A172 (cell line): ENCODE measurements at places on chromosomes 3 and 15. TPM values are rescaled to one million over a fixed set of nuclear protein-coding genes. Genes with fewer than 3 reads are reported as not detected.

The GRAMD1C gene
- 1.0 and 1.1 TPM in 2 replicates for total RNA-seq

The AADACL2 gene
- total RNA-seq: not detected in 2 replicates

The ADPRH gene
- 0.21 TPM in 1 of 2 replicates, not detected in the other for total RNA-seq

The ADGRG7 gene
- total RNA-seq: not detected in 2 replicates

The MYO1E gene
- total RNA-seq: 13.8 and 25.6 TPM in 2 replicates

The C3orf85 gene
- not detected in 2 replicates for total RNA-seq

The CLDN18 gene
- 0.07 and 0.26 TPM in 2 replicates for total RNA-seq

The ZMYND10 gene
- 0.09 and 0.62 TPM in 2 replicates for total RNA-seq

The LSG1 gene
- total RNA-seq: 55.1 and 72.7 TPM in 2 replicates

The CYP8B1 gene
- total RNA-seq: not detected in 2 replicates

The ZNF80 gene
- not detected in 2 replicates for total RNA-seq

The CCR1 gene
- not detected in 2 replicates for total RNA-seq

The LRRC49 gene
- 14.2 and 16.4 TPM in 2 replicates for total RNA-seq

The RBM5 gene
- 53.7 and 79.1 TPM in 2 replicates for total RNA-seq

The LYZL4 gene
- total RNA-seq: not detected in 2 replicates

The TRPM1 gene
- total RNA-seq: 0.05 TPM in 1 of 2 replicates, not detected in the other

The ROPN1 gene
- total RNA-seq: 0.14 TPM in 1 of 2 replicates, not detected in the other

The ZDHHC23 gene
- 2.4 and 2.7 TPM in 2 replicates for total RNA-seq

The CCDC39 gene
- total RNA-seq: 0.22 TPM in 1 of 2 replicates, not detected in the other

The CDHR4 gene
- total RNA-seq: not detected in 2 replicates

The SCAANT1 gene
- not detected in 2 replicates for total RNA-seq

The MED12L gene
- 0.12 TPM in 2 replicates for total RNA-seq

The C3orf22 gene
- total RNA-seq: not detected in 2 replicates

The SEMA3G gene
- total RNA-seq: 0.05 and 0.07 TPM in 2 replicates

The SEMA5B gene
- not detected in 2 replicates for total RNA-seq

The GOLGA6D gene
- total RNA-seq: not detected in 2 replicates

The NRG4 gene
- 0.65 TPM in 1 of 2 replicates, not detected in the other for total RNA-seq

The FAM174B gene
- 0.81 and 3.8 TPM in 2 replicates for total RNA-seq

The TMCO5A gene
- not detected in 2 replicates for total RNA-seq

The DGKG gene
- 10.1 and 12.0 TPM in 2 replicates for total RNA-seq
